Large intestine (tissue), 12 donors: ENCODE measurements at places on chromosomes 7 and 10. TPM values are rescaled to one million over a fixed set of nuclear protein-coding genes. Genes with fewer than 3 reads are reported as not detected.

- no peak for DNase-seq
These were observed 165.1 kb upstream of the WNT16 start for GRCh38 chr7:121163699-121164098.

GRCh38 chr7:30306976-30307375 lies 22.6 kb downstream of the ZNRF2 start:
- DNase-seq = no peak

DNA sequence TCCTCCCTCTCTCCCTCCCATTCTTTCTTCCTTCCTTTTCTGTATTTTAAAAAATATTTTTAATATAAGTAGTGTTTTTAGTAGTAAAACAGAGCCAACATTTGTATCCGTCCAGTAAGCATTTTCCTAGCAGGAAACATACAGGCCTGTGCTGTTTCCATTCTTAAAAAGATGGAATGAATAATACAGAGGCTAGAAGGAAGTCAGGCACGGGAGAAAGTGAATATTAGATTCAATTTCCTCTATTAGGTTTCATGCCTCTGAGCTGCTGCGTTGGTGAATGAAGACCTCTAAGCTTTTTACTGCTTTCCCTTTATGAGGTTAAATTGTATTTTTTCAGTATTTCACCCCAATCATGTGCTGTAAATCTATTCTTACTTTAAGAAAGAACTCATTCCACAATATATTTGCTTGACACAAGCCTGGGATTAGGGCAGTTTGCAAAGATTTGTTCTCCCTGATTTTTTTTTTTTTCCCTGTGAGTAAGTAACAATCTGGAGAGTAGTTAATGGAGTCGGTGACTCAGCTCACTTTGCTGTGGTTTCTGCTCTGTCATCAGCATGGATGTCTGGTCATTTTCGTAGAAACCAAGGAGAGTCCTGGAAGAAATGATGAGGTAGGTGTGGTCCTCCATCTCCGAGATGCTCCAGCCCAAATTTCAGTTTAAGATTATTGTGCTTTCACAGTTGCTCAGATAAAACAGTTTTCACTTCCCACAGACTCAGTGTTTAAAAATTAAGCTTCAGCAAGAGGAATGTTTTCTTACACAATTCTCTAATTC lies 76.1 kb upstream of the PITRM1 start:
- no peak for DNase-seq

DNA sequence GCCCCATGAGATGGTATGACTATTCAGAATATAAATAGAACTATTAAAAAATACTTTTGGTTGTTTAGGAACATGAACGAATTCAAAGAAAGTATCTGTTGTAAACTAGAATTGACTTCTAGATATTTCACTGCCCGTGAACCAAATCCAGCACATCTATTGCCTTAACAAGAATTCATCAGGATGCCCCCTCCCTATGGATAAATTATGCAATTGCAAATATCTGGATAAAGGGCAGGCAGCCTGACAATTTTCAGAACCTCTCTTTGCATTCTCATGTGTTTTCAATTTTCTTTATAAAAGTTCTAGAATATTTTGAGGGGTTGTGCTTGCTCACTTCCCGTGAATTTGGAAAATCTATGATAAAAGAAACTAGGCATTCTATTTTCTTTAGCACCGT lies 822.1 kb upstream of the SORCS1 start:
- no peak for DNase-seq

The C10orf105 gene
- 0.27 TPM for polyA plus RNA-seq

DNA sequence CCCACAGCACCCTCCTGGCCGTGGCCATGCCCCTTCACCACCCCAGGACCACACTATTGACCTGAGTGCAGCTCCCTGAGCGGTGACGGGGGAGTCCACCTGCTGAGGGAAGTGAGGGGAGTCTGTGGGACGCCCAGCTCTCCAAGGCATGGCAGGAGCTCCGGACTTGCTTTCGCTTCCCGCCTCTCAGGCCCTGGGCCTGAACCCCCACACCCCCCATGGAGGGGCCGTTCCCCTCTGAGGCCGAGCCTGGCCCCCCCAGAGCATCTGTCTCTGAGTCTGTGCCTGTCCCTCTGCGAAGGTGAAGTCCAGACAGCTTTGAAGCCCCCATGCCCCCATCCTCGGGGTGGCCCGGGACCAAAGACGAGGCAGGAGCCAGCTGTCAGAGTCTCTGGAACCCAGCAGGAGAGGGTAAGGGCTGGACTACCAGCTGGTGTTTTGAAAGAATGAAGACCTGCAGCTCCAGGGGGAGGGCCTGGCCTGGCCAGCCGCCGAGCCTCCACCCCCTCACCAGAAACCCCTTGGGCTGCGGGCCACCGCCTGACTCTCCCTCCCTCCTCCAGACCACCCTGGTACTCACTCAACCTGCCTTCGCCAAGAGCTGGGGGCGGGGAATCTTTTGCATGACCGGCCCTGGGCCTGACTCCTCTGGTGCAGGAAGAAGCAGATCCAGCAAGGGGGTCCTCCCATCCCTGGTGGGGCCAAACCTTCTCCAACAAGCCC lies 114.0 kb downstream of the PDGFA start:
- no peak for DNase-seq

The PHF14 gene
- polyA plus RNA-seq = 31.6 TPM

The ACTL6B gene
- polyA plus RNA-seq = 2.9 TPM

- DNase-seq = no peak
These were observed 44.9 kb downstream of the MINDY4 start for GRCh38 chr7:30815951-30816644.

GRCh38 chr7:26958834-26959233 lies 94.4 kb upstream of the SKAP2 start:
- no peak for DNase-seq

The NPC1L1 gene
- polyA plus RNA-seq = 63.9 TPM
